ENCODE measurements at places on chromosomes 6 and 20. TPM values are rescaled to one million over a fixed set of nuclear protein-coding genes. Genes with fewer than 3 reads are reported as not detected.
A peak's percentile ranks its signal among the peaks of the same experiment; 100 is the strongest.

The PACSIN1 gene
- total RNA-seq: 10.5 TPM

The SAPCD1 gene
- total RNA-seq: 5.9 TPM

The NEU1 gene
- 43.4 TPM for total RNA-seq

The JPH2 gene
- total RNA-seq: 1.5 TPM

DNA sequence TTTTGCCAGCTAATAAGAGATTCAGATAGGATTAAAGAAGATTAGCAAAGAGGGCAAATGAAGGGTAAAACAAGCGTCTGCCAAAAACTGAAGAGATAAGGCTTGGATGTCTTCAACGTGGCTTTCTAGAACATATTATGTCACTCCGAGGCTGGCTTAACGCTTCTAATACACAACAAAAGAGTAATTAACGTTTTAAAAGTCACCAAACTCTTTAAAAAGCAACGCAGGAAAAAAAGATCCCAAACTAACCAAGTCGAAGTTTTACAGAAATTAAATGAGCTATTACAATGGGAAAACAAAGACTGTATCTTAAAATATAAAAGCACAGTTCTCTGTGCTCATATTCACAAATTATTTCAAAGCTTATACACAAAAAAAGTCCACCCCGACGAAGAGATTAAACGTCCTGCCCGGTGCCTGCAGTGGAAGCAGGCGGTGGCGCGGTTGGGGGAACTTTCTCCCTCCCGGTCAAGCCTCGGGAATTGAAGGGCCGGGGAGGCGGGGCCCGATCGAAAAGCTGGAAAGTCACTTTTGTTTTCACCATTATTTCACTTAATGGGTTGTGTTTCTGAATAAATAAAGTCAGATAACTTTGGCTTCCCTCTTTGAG lies 1.2 kb downstream of the MAK start:
- no peaks in the 10 kb centered on the region for H3K36me3 ChIP-seq
- H3K4me1 ChIP-seq: no peaks in the 10 kb centered on the region
- peak overlapping the region; percentile 80 for H3K4me3 ChIP-seq
- no peak for DNase-seq
- H3K27ac ChIP-seq: no peak overlapping the region

DNA sequence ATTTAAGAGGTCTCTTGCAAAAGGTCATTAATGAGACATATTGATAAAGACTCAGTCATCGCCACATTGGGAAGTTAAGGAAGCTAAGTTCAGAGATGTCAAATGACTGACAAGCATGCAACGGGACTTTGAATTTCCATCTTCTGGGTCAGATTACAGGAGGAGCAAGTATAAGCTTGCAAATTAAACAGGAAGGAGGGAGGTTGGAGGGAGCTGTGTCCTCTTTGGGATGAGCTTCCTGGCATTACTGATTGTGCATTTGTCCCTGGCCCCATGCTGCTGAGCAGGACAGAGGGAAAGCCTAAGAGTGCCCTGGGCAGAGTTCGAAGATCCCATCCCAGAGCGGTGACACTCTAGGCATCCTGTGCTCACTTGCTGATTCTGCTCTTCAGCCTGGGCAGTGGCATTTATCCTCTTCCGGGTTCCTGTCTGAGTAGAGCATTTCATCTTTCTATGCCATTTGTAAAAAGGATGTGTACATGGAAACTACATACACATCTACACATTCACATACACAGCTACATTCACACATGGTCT lies 40.5 kb downstream of the SLC22A1 start:
- no peaks in the 10 kb centered on the region for H3K27me3 ChIP-seq
- no peak overlapping the region for H3K27ac ChIP-seq
- no peak overlapping the region for H3K4me3 ChIP-seq
- DNase-seq: no peak
- peaks cover 4% of the 10 kb centered on the region for H3K4me1 ChIP-seq

- H3K27ac ChIP-seq: no peak overlapping the region
- DNase-seq: no peak
- H3K36me3 ChIP-seq: peaks cover 48% of the 10 kb centered on the region
- peaks cover 7% of the 10 kb centered on the region for H3K4me1 ChIP-seq
- no peaks in the 10 kb centered on the region for H3K27me3 ChIP-seq
Observed at GRCh38 chr20:49637046-49637637, 69.2 kb upstream of the PTGIS start.

DNA sequence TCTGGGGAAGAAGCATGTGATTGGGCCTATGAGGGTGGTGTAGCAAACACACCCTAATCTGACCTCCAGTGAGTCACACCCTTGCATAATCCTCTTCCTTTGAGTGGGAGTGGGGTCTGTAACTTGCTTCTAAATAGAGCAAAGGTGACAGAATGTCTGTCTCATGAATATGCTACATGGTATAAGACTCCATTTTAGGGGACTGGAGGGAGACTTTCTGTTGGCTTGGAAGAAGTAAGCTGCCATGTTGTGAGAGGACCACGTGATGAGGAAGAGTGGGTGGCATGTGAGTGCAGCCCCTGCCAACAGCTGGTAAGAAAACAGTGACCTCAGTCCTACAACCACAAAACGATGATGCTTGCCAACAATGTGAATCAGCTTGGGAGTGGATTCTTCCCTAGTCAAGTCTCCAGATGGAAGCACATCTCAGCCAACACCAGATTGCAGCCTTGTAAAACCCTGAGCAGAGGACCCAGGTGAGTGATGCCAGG lies 3.7 kb downstream of the AK9 start:
- no peaks in the 10 kb centered on the region for H3K27me3 ChIP-seq
- DNase-seq: no peak
- H3K27ac ChIP-seq: no peak overlapping the region

DNA sequence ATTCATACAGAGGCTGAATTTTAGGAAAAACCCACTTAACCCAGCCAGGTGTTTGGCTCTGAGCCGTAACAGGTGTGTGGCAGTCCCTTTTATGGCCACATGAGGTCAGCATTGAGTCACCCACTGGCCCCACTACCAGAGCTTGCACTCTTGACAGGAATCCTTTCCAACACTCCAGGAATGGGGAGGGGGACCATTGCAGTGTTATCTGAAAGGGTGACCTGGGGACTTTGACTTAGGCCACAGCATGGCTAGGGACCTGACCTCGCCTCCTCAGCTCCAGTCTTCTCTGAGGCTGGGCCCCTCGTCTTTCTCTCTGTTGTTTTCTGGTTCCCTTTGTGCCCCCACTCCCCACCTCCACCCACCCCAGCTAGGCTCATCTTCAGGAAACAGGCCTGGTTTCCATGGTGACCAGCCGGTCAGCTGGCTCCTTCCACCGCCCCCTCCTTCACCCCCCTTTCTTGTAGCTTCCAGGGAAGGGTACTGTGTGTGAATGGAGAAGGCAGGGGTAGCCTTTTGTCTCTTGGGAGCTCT lies 2.1 kb upstream of the TMEM151B start:
- peaks cover 3% of the 10 kb centered on the region for H3K27me3 ChIP-seq
- no peaks in the 10 kb centered on the region for H3K36me3 ChIP-seq
- H3K4me3 ChIP-seq: no peak overlapping the region
- DNase-seq: peak; percentile 89

DNA sequence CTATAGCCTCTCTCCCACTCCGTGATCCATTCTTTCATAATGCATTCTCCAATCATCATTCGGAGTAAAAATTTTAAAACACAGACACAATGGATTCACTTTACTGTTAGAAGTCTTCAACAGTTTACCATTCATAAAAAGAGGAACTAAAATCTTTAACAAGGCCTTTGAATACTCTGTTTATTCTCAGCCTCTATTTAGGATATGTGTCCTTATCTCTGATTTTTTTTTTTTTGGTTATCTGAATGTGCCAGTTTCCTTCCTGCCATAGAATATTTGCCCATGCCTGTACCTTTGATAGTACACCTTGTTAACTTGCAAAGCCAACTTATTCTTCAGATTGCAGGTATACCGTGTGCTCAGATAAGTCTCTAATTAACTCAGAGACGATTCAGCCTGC lies 11.1 kb downstream of the CRISP1 start:
- DNase-seq: no peak
- H3K27me3 ChIP-seq: no peaks in the 10 kb centered on the region
- no peak overlapping the region for H3K4me3 ChIP-seq
- H3K4me1 ChIP-seq: no peaks in the 10 kb centered on the region
- no peak overlapping the region for H3K27ac ChIP-seq

GRCh38 chr6:158487495-158487894 lies 72.4 kb upstream of the TMEM181 start:
- DNase-seq: no peak
- H3K4me1 ChIP-seq: no peaks in the 10 kb centered on the region
- H3K36me3 ChIP-seq: no peaks in the 10 kb centered on the region
- H3K27me3 ChIP-seq: no peaks in the 10 kb centered on the region
- H3K4me3 ChIP-seq: no peak overlapping the region
- H3K27ac ChIP-seq: no peak overlapping the region

GRCh38 chr6:157535340-157536222 lies 154.6 kb downstream of the ZDHHC14 start:
- DNase-seq: no peak
- H3K27ac ChIP-seq: no peak overlapping the region
- H3K4me1 ChIP-seq: peaks cover 11% of the 10 kb centered on the region
- no peaks in the 10 kb centered on the region for H3K36me3 ChIP-seq
- no peak overlapping the region for H3K4me3 ChIP-seq

DNA sequence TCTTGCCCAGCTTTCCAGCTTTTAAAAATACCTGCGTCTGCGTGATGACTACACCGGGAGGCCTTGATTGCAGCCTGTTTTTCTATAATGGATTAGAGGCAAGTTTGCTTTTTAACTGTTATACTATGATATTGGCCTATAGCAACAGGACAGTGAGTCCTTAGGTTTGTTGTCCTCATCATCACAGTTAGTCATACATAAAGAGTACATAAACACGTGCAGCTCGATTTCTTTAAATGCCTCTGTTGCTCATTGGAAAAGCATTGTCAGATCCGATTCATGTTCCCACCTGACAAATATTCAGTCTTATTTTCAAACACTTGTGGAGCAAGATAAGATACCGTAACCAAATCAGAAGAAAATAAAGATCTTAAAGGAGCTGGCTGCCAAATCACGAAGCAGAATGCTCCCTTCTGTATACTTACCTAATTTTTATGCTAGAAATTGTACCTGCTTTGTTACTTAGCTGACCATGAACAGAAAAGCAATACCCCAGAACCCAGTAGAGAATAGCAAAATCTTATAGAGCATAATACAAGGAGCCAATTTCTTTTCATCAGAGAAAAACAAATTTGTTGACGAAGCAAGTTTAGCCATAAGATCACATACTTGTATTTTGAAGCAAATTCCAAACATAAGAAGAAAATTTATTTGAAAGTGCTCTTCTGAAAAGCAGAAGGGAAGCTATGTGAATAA lies 100.4 kb downstream of the TMEM200A start:
- DNase-seq: no peak
- no peaks in the 10 kb centered on the region for H3K27me3 ChIP-seq
- no peak overlapping the region for H3K4me3 ChIP-seq
- H3K36me3 ChIP-seq: no peaks in the 10 kb centered on the region
- H3K27ac ChIP-seq: no peak overlapping the region
- H3K4me1 ChIP-seq: peaks cover 8% of the 10 kb centered on the region

- H3K4me3 ChIP-seq: no peak overlapping the region
- H3K36me3 ChIP-seq: no peaks in the 10 kb centered on the region
- no peaks in the 10 kb centered on the region for H3K4me1 ChIP-seq
- no peaks in the 10 kb centered on the region for H3K27me3 ChIP-seq
- H3K27ac ChIP-seq: no peak overlapping the region
Observed at GRCh38 chr6:153842491-153842890, 196.5 kb upstream of the OPRM1 start.
